PC-3 (cell line): ENCODE measurements at places on chromosomes 1 and 21. TPM values are rescaled to one million over a fixed set of nuclear protein-coding genes. Genes with fewer than 3 reads are reported as not detected.

Gene ITLN1
- not detected in 2 replicates for total RNA-seq

Gene NCAM2
- total RNA-seq: 0.12 and 2.4 TPM in 2 replicates

Gene CFAP57
- 1.2 and 2.6 TPM in 2 replicates for total RNA-seq

DNA sequence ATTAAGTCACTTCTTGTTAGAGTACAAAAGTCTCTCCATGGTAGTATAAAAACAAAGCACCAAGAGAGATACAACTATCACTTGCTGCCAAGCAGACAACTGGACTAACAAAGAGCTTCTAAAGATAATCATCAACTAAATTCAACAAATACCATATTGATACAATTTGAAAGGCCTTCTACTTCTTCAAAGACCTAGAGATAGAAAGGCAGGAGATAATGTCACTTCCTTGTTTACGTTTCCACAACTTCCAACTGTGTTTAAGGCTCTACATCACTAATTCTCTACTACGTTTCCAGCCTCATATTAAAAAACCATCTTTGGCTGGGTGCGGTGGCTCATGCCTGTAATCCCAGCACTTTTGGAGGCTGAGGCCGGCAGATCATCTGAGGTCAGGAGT is 104.5 kb downstream of the ASH1L start:
- no peaks in the 10 kb centered on the region for H3K27me3 ChIP-seq
- DNase-seq: no peak
- peaks cover 9% of the 10 kb centered on the region; the same call in 1 of the 2 replicates for H3K36me3 ChIP-seq
- no peaks in the 10 kb centered on the region for H3K4me1 ChIP-seq

- DNase-seq: peak; percentile 56
- H3K27ac ChIP-seq: no peak overlapping the region
- peaks cover 9% of the 10 kb centered on the region; the same call in 1 of the 2 replicates for H3K4me1 ChIP-seq
- no peaks in the 10 kb centered on the region for H3K27me3 ChIP-seq
- no peaks in the 10 kb centered on the region for H3K36me3 ChIP-seq
These were observed 106.8 kb downstream of the LMO4 start for GRCh38 chr1:87435484-87435883.

- DNase-seq: no peak
- H3K36me3 ChIP-seq: no peaks in the 10 kb centered on the region
- no peak overlapping the region for H3K27ac ChIP-seq
These were observed 60.4 kb downstream of the VANGL2 start for GRCh38 chr1:160460683-160461287.

- H3K4me1 ChIP-seq: no peaks in the 10 kb centered on the region
- no peak for DNase-seq
- H3K36me3 ChIP-seq: peaks cover 100% of the 10 kb centered on the region
- H3K4me3 ChIP-seq: no peak overlapping the region
- H3K27me3 ChIP-seq: no peaks in the 10 kb centered on the region
These were observed 30.9 kb downstream of the LAMB3 start for GRCh38 chr1:209621286-209621685.

Gene NID1
- total RNA-seq: 11.1 and 13.1 TPM in 2 replicates

Gene ZMYND12
- total RNA-seq: not detected in 2 replicates

GRCh38 chr1:106534612-106535011 is 521.9 kb upstream of the PRMT6 start:
- peak; percentile 38 for DNase-seq
- no peak overlapping the region for H3K4me3 ChIP-seq
- no peaks in the 10 kb centered on the region for H3K4me1 ChIP-seq
- no peaks in the 10 kb centered on the region for H3K36me3 ChIP-seq

Gene ESPN
- 11.1 and 14.1 TPM in 2 replicates for total RNA-seq

DNA sequence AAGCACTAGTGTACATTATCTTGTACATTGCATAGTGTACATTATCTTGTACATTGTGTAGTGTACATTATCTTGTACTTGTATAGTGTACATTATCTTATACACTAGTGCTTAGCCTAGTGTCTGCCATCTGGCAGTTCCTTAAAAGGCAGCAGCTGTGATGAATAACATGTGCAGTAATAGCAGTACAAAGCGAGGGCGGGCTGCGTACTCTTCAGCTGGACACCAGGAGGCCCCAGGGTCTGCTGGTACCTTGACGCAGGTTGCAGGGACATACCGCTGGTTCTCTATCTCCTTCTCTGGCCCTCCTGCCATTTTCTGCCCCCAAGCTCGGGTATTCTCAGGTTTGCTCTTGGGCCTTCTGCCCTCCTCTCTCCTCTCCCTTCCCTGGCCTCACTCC is 149.6 kb downstream of the SEC16B start:
- H3K4me3 ChIP-seq: no peak overlapping the region
- peaks cover 29% of the 10 kb centered on the region for H3K27me3 ChIP-seq
- no peak overlapping the region for H3K27ac ChIP-seq
- no peaks in the 10 kb centered on the region for H3K36me3 ChIP-seq

- no peaks in the 10 kb centered on the region for H3K27me3 ChIP-seq
- no peaks in the 10 kb centered on the region for H3K4me1 ChIP-seq
- no peak for DNase-seq
- H3K36me3 ChIP-seq: peaks cover 68% of the 10 kb centered on the region
These were observed 32.2 kb downstream of the DTL start for GRCh38 chr1:212067787-212068186.

Gene CNR2
- total RNA-seq: not detected in 2 replicates

DNA sequence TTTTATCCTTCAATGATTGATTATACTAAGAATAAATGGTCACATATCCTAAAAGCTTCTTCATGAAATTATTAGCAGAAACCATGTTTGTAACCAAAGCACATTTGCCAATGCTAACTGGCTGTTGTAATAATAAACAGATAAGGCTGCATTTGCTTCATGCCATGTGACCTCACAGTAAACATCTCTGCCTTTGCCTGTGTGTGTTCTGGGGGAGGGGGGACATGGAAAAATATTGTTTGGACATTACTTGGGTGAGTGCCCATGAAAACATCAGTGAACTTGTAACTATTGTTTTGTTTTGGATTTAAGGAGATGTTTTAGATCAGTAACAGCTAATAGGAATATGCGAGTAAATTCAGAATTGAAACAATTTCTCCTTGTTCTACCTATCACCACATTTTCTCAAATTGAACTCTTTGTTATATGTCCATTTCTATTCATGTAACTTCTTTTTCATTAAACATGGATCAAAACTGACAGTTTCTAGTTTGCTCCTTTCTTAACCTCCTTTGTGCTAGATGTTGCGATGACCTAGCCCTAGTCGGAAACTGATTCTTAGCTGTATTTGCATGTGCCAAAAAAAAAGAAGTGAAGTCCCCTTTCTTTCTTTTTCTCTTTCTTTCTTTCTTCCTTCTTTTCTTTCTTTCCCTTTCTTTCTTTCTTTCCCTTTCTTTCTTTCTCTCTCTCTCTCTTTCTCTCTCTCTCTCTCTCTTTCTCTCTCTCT is 45.1 kb downstream of the MAP3K7CL start:
- peak; percentile 40 for DNase-seq
- H3K27ac ChIP-seq: no peak overlapping the region
- H3K4me1 ChIP-seq: peaks cover 19% of the 10 kb centered on the region
- H3K36me3 ChIP-seq: no peaks in the 10 kb centered on the region
- no peak overlapping the region for H3K4me3 ChIP-seq

DNA sequence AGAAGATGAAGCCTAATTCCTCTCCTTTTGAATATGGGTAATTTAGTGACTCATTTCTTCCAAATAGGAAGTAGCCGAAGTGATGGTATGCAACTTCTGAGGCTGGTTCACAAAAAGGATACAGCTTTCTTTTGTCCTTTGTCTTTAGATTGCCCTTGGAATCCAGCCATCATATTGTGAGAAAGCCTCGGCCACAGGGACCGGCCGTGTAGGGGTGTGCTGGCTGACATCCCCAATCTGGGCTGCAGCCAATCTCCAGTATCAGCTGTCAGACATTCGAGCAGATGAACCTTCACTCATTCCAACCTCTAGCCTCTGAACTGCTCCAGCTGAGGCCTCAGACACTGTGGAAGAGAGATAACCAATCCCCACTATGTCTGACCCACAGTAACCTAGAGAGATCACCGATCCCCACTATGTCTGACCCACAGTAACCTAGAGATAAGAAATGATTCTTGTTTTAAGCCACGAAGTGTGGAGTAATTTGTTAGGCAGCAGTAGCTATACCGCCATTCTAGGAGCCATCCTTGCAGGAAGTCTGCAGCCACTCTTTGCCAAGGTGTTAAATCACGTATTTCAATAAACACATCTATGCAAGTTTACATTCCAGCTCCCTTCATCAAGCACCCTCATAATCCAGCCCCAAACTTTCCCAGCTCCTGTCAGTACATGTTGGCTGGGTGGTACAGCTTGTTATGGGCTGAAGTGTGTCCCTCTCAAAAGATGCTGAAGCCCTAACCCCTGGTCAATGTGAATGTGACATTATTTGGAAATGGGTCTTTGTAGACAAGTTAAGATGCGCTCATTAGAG is 2.9 kb upstream of the DIP2A start:
- H3K4me1 ChIP-seq: peaks cover 28% of the 10 kb centered on the region
- no peaks in the 10 kb centered on the region for H3K27me3 ChIP-seq
- H3K27ac ChIP-seq: no peak overlapping the region
- H3K4me3 ChIP-seq: no peak overlapping the region
- DNase-seq: peak; percentile 64
- peaks cover 10% of the 10 kb centered on the region; the same call in 1 of the 2 replicates for H3K36me3 ChIP-seq

Gene SPRR1A
- not detected in 2 replicates for total RNA-seq

DNA sequence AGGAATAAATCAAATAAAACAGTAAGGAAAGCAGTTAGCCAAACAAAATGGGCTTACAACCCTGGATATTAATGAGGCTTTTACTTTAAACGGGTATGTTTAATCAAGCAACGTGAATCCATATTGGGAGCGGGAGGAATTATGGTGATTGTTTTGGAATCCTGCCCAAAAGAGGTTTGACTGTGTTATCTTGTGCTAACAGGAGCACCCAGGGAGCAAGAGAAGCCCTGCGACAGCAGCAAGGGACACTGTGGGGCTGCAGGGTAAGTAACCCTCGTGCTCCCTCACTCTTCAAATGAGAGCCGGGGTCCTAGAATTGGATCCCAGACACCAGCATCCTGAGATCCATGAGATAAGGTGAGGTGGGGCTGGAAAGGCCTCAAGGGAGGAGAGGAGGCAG is 72.6 kb upstream of the PGBD5 start:
- H3K36me3 ChIP-seq: no peaks in the 10 kb centered on the region
- no peaks in the 10 kb centered on the region for H3K4me1 ChIP-seq
- no peak overlapping the region for H3K27ac ChIP-seq
- H3K27me3 ChIP-seq: peaks cover 99% of the 10 kb centered on the region

- DNase-seq: peak; percentile 64
- H3K27me3 ChIP-seq: no peaks in the 10 kb centered on the region
- H3K4me1 ChIP-seq: no peaks in the 10 kb centered on the region
- no peak overlapping the region for H3K27ac ChIP-seq
These were observed 164.2 kb upstream of the C1orf21 start for GRCh38 chr1:184222652-184223052.

Gene OR4F16
- total RNA-seq: not detected in 2 replicates

Gene EDN2
- total RNA-seq: 0.36 TPM in 1 of 2 replicates, not detected in the other

DNA sequence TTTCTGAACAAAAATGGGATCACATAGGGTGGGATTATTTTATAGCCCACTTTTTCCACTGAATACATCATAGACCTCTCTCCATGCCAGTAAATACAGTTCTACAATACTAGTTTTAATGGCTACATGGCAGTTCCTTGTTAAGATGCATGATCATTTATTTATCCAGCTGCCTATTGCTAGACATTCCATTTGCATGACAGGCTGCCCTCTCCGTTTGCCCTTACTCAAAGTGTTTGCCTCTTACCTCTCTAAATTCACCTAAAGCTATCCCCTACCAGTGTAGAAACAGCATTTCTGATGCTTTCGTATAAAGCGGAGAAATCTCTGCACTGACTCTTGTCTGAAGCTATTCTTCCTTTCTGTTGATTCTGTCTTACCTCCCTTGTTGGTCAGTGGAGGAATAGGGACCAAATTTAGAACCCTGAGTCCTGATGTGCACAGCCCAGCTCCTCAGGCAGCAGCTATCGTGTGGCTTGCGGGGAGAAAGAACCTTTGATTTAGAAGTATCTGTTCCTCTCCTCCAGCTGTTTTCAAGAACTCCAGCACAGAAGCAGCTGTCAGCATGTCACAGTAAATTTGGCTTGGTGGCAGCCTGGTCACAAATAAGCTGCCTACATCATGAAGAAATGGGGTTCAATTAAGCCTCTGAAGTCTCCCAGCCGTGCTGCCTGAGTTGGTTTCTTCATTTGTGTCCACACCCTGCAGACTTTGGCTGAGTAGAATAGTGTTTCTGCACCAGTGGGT is 337.3 kb downstream of the PRDM2 start:
- H3K27me3 ChIP-seq: no peaks in the 10 kb centered on the region
- no peak overlapping the region for H3K27ac ChIP-seq
- no peak overlapping the region for H3K4me3 ChIP-seq
- H3K4me1 ChIP-seq: peaks cover 41% of the 10 kb centered on the region

DNA sequence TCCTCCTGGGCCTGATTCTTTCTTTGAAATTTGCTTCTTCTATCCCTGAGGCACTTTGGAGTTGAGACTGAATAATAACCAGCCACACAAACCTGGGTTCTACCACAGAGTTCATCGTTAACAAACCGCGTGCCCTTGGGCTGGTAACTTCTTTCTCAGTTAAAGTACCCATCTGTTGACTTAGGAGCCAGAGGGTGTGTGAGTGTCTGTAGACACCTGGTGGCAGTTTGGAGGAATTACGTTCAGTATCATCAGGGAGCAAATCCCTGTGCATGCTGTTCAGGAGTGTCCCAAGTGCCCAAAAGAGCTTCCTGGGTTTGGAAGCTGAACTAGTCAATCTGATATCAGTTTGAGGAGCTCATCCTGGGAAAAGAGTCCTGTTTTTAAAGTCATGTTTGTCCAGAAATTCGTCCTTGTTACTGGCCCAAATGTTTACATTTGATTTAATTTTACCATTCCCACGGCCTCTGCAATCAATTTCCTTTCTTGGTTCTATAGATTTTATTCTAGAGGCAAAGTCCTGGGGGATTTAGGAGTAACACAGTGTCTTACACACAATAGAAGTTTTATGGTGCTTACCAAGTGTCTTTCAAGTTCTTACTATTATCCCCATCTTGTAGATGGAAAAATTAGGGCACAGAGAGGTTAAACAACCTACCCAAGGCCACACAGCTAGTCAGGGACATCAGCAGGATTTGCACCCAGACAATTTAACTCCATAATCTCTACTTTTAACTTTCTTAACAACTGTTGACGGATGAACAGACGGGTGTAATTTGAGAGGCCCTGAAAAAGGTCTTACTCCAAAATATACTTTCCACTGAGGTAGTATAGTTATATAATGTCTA is 26.7 kb upstream of the RPTN start:
- no peak overlapping the region for H3K27ac ChIP-seq
- H3K4me3 ChIP-seq: no peak overlapping the region
- DNase-seq: peak; percentile 81
- no peaks in the 10 kb centered on the region for H3K27me3 ChIP-seq
